ENCODE measurements at places on chromosomes 13 and 19.

DNA sequence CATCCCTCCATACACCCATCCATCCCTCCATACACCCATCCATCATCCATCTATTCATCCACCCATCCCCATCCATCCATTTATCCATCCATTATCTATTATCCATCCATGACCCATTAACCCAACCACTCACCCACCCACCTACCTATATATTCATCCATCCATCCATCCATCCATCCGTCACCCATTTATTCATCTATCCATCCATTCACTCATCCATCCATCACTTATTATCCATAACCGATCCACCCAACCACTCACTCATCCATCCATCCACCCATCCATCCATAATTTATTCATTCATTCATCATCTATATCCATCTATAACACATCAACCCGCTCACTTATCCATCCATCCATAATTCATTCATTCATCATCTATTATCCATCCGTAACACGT, 28.7 kb upstream of the PTPRS start:
- DNase-seq: no peak

- DNase-seq: no peak
Observed at GRCh38 chr19:33301900-33302174, 497 bp downstream of the CEBPA start.

DNA sequence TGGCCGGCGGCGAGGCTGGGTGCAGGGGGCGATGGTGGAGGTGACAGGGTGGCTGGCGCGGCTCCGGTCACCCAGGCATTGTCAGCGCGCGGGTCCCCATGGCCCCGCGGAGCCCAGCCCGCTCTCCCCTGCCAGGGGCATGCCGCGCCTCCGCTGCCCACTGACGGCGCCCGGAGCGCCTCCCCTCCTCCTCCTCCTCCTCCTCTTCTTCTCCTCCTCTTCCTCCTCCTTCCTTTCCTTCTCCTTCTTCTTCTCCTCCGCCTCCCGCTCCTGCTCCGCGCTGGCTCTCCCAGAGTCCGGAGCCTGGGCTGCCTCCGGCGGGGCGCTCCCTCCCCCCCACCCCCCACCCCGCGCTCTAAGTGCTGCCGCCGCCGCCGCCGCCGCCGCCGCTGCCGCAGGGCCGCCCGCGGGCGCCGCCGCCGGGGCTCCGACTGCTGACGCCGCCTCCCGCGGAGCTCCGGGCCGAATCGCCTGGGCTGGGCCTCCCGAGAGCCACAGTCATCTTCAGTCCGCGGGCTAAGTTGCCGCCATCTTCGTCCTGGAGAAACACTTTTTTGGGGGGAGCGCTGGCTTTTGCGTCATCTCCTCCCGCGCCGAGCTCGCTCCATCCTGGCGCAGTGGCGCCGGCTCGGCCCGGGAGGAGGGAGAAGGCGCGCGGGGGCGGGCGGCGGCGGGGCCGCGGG, 348.3 kb downstream of the LIG4 start:
- DNase-seq: peak; percentile 75

- no peak for DNase-seq
Observed at GRCh38 chr19:33197591-33198000, 3.5 kb downstream of the LRP3 start.

- peak; percentile 78 for DNase-seq
Observed at GRCh38 chr19:48480183-48480557, 11.0 kb downstream of the CYTH2 start.

GRCh38 chr13:112880221-112880641, 88.8 kb upstream of the MCF2L start:
- no peak for DNase-seq

- DNase-seq: peak; percentile 51
Observed at GRCh38 chr13:90968166-90968904, 379.2 kb upstream of the MIR17HG start.
